CD8-positive, alpha-beta T cell (primary cell): ENCODE measurements at places on chromosomes 6 and 20.

DNA sequence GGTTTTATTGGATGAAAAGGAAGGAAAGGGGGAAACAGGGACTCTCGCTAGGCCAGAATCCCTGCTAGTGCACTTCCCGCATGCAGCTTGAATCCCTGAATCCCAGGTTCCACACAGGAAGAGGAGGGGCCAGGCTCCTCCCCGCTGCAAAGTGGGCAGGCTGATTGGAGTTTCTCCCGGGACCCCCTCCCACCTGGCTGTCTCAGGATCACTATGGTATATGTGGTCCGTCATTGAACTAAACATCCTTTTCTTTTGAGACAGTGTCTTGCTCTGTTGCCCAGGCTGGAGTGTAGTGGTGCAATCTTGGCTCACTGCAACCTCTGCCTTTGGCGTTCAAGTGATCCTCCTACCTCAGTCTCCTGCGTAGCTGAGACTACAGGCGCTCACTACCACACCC is 70.7 kb downstream of the FAM50B start:
- no peak for DNase-seq

DNA sequence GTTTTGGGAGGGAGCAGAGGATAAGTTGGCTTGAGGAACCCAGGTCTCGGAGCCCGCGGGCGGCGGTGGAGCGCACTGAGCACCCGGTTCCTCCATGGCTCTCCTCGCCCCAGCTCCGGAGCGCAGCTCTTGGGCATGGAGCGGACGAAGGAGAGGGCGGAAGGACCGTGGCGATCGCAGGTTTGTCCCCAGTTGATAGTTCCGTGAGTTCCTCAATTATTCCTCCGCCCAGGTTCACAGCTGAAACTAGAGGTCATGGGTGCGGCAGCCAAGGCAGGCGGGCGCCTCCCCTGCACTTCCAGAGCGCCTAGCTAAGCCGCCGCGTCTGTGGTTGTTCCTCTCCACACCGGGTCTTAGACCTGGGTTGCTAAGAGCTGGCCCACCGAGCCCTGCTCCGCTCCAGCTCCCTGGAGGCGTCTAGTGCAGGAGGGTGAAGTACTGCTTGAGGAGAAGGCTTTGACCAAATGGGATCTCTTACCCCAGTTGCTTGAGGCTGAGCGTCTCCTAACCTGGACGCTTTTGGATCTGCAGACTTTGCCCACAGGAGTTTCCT is at the start of gene HTR1B:
HTR1B (minus strand) TSS at position 184 of the 553 bp plus-strand sequence; CDS start at position 96, 88 bp downstream.
- no peak for DNase-seq

GRCh38 chr6:83917001-83917400 is 57.5 kb downstream of the CYB5R4 start:
- DNase-seq: no peak

GRCh38 chr6:137217801-137218472 is 1.2 kb downstream of the IFNGR1 start:
- DNase-seq: no peak

- no peak for DNase-seq
Observed at GRCh38 chr6:48378884-48379407, 267.9 kb upstream of the PTCHD4 start.
